ENCODE measurements at places on chromosomes 5 and 9. TPM values are rescaled to one million over a fixed set of nuclear protein-coding genes. Genes with fewer than 3 reads are reported as not detected.
A peak's percentile ranks its signal among the peaks of the same experiment; 100 is the strongest.

ADAMTS6 gene
- 1.7 TPM for total RNA-seq

TSLP gene
- total RNA-seq, result 1.1 TPM

AFAP1L1 gene
- total RNA-seq, result 2.0 TPM

KIF12 gene
- not detected for total RNA-seq

PCDHGB2 gene
- 1.9 TPM for total RNA-seq

GGTA1 gene
- 0.35 TPM for total RNA-seq

PRRC1 gene
- 48.7 TPM for total RNA-seq

- no peak for DNase-seq
These were observed 73.9 kb downstream of the PBX3 start for GRCh38 chr9:125821078-125821477.

DNA sequence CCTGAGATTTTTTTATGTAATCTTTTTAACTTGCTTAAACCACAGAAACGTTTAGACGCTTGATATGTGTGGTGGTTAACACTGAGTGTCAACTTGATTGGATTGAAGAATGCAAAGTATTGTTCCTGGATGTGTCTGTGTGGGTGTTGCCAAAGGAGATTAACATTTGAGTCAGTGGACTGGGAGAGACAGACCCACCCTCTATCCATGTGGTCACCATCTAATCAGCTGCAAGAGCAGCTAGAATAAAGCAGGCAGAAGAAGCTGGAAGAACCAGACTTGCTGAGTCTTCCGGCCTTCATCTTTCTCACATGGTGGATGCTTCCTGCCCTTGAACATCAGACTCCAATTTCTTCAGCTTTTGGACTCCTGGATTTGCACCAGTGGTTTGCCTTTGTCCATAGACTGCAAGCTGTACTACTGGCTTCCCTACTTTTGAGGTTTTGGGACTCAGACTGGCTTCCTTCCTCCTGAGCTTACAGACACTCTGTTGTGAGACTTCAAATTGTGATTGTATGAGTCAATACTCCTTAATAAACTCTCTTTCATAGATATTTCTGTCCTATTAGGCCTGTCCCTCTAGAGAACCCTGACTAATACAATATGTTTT, 816.0 kb upstream of the CDH9 start:
- no peak for DNase-seq

GRCh38 chr5:159206818-159207217, 2.5 kb downstream of the RNF145 start:
- DNase-seq, result no peak

DNA sequence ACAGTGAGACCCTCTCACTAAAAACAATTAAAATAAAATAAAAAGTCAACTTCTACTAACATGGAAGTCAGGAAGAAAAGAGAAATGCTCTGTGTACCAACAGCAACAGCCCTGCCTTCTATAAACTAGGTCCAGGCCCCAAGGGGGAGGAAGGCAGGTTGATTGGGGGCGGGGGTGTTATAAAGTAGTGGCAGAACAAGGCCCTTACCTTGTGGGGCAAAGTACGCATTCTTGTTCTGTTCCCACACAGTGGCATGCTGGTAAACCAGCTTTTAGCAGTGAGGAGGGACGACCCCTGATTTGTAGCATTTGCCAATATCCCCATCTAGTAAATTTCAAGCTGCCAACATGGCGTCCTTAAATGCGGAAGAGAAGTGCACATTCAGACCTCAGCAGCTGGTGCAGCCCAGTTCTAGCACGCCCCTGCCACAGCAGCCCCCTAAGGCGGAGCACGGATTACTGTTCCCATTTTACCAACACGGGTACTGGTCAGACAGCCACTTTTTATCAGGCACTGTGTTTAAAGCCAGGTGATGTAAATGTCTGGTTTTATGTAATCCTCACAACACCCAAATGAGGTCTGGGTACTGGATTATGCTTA, 69.5 kb downstream of the GTF3C4 start:
- DNase-seq, result no peak

DNA sequence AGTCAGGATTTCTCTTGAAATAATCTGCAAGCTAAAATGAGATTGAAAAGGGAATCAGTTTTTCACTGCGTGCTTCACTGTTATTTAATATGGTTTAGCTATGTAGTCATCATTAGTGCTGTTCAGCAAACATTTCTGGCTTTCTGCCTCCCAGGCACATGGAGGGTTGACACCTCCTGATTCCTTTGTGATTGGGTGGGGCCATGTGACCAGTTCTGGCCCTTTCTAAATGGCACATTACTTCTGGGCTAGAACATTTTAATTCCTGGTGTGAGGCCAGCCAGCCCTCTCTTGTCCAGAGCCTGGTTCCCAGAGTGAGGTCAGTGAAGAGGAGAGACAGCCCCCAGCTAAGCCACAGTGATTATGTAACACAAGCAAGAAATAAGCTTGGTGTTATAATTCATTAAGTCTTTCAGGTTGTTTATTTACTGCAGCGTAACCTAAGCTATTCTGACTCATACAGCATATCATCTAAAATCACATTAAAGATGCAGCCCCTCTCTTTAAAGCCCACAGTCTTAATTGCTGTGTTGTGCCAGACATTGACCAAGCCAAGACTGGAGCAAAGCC, 17.4 kb upstream of the ARSI start:
- DNase-seq, result peak; percentile 98

Measured in H4 (cell line).